Neural crest cell (in vitro differentiated cells): ENCODE measurements at places on chromosomes 12 and 14. TPM values are rescaled to one million over a fixed set of nuclear protein-coding genes. Genes with fewer than 3 reads are reported as not detected.
A peak's percentile ranks its signal among the peaks of the same experiment; 100 is the strongest.

GRCh38 chr14:91256661-91257060 lies 12.2 kb upstream of the GPR68 start:
- DNase-seq = no peak
- H3K4me1 ChIP-seq = peaks cover 5% of the 10 kb centered on the region
- no peaks in the 10 kb centered on the region for H3K36me3 ChIP-seq
- H3K4me3 ChIP-seq = no peak overlapping the region

GRCh38 chr14:34843011-34843554 lies 32.1 kb downstream of the BAZ1A start:
- no peak overlapping the region for H3K4me3 ChIP-seq
- H3K4me1 ChIP-seq = peaks cover 27% of the 10 kb centered on the region
- no peaks in the 10 kb centered on the region for H3K27me3 ChIP-seq
- DNase-seq = no peak

GRCh38 chr12:67370979-67371378 lies 101.8 kb downstream of the CAND1 start:
- H3K4me1 ChIP-seq = no peaks in the 10 kb centered on the region
- DNase-seq = no peak
- no peak overlapping the region for H3K4me3 ChIP-seq
- no peaks in the 10 kb centered on the region for H3K36me3 ChIP-seq

DNA sequence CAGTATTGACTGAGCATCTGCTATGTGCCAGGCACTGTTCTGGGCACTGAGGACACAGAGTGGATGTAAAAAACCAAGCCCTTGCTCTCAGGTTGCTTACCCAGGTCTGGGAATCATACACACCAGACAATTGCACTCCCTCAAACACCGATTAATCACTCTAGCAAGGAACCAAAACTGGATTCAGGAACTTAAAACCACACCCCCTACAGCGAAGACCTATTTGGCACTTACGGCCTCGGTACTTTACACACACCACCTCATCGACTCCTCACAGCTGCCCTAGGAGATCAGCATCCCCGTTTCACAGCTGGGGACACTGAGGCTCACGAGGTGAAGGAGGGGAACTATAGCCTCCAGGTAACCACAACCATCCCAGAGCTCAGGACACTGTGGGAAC lies 1.6 kb downstream of the GLTP start:
- no peak for DNase-seq
- peaks cover 30% of the 10 kb centered on the region for H3K27me3 ChIP-seq
- peak overlapping the region; percentile 95 for H3K4me3 ChIP-seq
- H3K27ac ChIP-seq = peak overlapping the region; percentile 10
- no peaks in the 10 kb centered on the region for H3K36me3 ChIP-seq
- H3K4me1 ChIP-seq = peaks cover 50% of the 10 kb centered on the region

DNA sequence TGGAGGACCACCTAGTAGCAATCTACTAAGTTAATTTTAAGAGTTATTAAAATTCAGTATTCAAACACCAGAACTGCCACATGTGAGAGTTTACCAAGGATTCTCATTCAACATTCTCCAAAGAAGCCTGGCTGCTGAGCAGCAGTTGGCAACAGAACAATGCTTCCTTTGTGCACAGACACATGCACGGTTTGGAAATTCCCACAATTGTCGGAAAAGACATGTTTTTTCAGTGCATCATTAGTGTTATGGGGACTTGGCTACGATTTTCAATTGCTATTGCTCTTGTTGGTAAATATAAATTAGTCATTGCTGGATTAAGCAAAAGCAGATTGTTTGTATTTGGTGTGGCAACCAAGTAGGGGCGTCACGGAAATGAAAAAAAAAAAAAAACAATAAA lies 22.2 kb downstream of the ST8SIA1 start:
- no peak for DNase-seq
- peaks cover 27% of the 10 kb centered on the region for H3K36me3 ChIP-seq
- H3K27me3 ChIP-seq = no peaks in the 10 kb centered on the region
- H3K27ac ChIP-seq = peak overlapping the region; percentile 91

DNA sequence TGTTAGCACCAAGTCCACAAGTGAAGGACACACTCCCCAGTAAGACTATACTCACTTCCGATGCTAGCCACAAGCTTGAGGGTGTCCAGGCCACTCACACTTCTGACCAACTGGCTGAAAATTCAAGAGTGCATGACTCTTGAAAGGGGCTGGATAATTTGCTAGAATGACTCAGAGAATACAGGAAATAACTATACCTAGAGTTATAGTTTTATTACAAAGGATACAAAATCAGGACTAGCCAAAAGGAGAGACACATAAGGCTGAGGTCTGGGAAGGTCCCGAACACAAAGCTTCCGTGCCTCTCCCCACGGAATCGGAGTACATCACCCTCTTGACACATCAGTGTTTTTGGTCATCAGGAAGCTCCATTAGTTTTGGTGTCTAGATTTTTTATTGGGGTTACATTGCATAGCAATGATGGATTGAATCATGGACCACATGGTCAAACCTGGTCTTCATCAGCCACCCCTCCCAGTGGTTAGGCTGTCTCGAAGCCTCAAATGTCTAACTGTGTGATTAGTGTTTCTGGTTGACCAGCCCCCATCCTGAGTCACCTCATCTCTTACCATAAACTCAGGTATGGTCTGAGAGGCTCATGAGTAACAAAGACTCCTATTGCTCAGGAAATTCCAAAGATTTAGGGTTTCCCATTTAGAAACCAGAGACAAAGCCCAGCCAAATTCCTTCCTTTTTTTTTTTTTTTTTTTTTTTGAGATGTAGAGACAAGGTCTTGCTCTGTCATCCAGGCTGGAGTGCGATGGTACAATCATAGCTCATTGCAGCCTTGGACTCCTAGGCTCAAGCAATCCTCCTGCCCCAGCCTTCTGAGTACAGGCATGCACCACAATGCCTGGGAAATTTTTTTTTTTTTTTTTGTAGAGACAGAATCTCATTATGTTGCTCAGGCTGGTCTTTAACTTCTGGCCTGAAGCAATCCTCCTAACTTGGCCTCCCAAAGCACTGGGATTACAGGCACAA lies 472.0 kb upstream of the TBX3 start:
- H3K36me3 ChIP-seq = no peaks in the 10 kb centered on the region
- H3K27me3 ChIP-seq = peaks cover 4% of the 10 kb centered on the region
- no peak for DNase-seq
- no peak overlapping the region for H3K27ac ChIP-seq

GRCh38 chr12:18462442-18462841 lies 201.1 kb downstream of the PIK3C2G start:
- no peaks in the 10 kb centered on the region for H3K36me3 ChIP-seq
- no peak overlapping the region for H3K4me3 ChIP-seq
- H3K27ac ChIP-seq = no peak overlapping the region
- H3K27me3 ChIP-seq = peaks cover 1% of the 10 kb centered on the region
- H3K4me1 ChIP-seq = no peaks in the 10 kb centered on the region
- DNase-seq = no peak

Gene DAO
- not detected in 2 replicates for total RNA-seq

DNA sequence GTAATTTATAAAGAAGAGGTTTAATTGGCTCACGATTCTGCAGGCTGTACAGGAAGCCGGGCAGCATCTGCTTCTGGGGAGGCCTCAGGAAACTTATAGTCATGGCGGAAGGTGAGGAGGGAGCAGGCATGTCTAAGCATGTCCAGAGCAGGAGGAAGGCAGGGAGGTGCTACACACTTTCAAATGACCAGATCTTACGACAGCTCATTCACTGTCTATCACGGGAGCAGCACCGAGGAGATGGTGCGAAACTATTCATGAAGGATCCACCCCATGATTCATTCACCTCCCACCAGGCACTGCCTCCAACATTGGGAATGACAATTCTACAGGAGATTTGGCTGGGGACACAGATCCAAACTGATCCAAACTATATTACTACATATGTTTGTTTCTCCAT lies 10.0 kb downstream of the SFSWAP start:
- H3K4me3 ChIP-seq = no peak overlapping the region
- H3K27ac ChIP-seq = peak overlapping the region; percentile 46
- peaks cover 7% of the 10 kb centered on the region for H3K4me1 ChIP-seq
- peaks cover 2% of the 10 kb centered on the region for H3K36me3 ChIP-seq
- no peak for DNase-seq

Gene PLA2G1B
- total RNA-seq = not detected in 2 replicates

GRCh38 chr14:102323102-102323501 lies 3.6 kb downstream of the ZNF839 start:
- peaks cover 2% of the 10 kb centered on the region for H3K36me3 ChIP-seq
- no peak overlapping the region for H3K27ac ChIP-seq
- no peak for DNase-seq
- peaks cover 5% of the 10 kb centered on the region for H3K27me3 ChIP-seq
- peaks cover 28% of the 10 kb centered on the region for H3K4me1 ChIP-seq

Gene PRICKLE1
- 9.3 and 9.4 TPM in 2 replicates for total RNA-seq

- peak overlapping the region; percentile 1 for H3K27ac ChIP-seq
- no peak overlapping the region for H3K4me3 ChIP-seq
- H3K36me3 ChIP-seq = no peaks in the 10 kb centered on the region
- no peak for DNase-seq
Observed at GRCh38 chr14:71574976-71575375, 357.3 kb upstream of the RGS6 start.
